ENCODE measurements at places on chromosomes 6 and 20.

GRCh38 chr6:16884526-16884925 is 123.3 kb upstream of the ATXN1 start:
- DNase-seq: no peak

DNA sequence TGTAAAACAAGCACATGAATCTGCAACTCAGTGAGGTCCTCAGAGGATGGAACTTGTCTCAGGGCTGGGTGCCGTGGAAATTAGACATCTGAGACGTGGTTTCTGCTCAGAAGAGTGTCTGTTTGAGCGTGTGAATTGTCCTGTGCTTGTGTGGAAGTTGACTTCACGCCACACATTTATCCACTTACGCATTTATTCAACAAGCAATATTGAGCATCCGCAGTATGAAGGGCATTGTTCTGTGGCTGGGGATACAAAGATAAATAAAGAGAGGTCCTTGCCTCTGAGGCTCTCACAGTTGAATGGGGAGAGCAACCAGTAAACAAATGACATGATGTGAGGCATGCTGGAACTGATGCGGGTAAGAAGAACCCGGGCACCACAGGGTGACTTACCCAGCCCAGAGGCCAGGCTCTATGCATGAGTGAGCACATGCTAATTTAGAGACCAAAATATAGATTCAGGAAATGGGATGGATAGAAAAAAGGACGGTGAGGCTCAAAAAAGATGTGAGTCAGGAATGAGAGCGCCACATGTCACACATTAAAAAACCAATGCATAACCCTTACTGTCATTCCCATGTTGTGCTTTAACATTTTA is 60.4 kb downstream of the SOBP start:
- no peak for DNase-seq

GRCh38 chr20:31695849-31696804 is 26.5 kb downstream of the BCL2L1 start:
- DNase-seq: peak; percentile 91

DNA sequence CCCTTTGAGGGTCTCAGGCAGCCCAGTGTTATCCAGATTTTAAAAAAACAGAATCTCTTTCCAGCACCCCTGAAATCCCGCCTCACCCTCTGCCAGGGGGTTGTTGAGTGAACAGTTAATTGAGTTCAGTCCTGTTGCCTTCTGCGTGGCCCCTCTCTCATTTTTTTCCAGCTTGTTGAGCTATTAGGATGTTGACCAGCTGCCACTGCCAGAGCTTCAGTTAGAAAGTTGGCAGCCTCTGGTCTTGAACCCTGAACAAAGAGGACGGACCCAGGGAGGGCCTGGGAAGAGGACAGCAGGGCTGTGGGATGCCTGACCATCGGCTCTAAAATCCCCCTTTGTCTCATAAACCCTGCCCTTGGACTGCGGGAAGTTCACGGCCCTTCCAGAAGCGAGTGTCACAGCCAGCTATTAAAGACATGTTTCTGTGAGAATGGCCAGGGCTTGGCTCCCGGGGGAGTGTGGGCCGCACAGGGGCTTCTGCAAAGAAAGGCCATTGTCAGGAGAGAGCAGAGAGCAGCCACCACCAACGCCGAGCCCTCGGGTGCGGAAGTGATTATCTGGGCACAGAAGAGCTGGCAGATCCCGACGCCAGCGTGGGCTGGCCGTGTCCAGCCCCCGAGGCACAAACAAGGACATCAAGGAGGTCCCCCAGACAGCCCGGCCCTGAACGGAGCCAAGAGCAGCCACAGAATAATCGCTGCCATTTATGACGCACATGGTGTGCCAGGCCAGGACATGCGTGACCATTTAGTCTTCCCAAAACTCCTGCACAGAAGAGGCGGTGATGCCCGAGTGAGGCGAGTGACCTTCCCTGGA is 189.0 kb downstream of the ANKRD60 start:
- DNase-seq: no peak

- DNase-seq: no peak
These were observed 58.5 kb downstream of the ANKS1A start for GRCh38 chr6:34947561-34947960.
